ENCODE measurements at places on chromosomes 1 and 21.

DNA sequence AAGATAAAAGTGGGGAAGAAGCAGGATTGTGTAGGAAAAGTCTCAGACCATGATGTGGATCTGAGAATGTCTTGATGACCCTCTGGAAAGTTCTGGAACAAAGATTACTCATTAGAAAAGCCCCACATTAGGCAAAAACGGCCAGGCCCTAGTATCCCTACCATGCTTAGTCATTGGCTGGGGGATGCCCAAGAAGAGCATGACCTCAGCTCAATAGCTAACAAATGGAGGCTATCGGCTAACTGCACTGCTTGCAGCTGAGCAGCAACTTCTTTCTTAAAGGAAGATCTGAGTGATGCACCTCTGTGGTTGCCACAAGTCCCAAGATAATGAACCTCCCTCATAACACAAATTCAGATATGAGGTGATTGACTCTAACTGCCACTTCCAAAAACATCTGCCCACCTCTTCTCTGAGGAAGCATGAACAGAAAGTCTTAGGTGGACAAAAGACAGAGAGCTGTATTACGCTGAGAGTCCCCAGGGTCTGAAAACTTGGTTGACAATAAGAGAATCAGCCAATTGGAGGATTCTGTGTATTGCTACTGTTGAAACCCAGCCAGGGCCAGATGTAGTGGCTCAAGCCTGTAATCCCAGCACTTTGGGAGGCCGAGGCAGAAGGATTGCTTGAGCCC lies 64.6 kb upstream of the AK4 start:
- no peak for DNase-seq

GRCh38 chr1:55420929-55421716 lies 206.0 kb upstream of the USP24 start:
- DNase-seq: no peak

DNA sequence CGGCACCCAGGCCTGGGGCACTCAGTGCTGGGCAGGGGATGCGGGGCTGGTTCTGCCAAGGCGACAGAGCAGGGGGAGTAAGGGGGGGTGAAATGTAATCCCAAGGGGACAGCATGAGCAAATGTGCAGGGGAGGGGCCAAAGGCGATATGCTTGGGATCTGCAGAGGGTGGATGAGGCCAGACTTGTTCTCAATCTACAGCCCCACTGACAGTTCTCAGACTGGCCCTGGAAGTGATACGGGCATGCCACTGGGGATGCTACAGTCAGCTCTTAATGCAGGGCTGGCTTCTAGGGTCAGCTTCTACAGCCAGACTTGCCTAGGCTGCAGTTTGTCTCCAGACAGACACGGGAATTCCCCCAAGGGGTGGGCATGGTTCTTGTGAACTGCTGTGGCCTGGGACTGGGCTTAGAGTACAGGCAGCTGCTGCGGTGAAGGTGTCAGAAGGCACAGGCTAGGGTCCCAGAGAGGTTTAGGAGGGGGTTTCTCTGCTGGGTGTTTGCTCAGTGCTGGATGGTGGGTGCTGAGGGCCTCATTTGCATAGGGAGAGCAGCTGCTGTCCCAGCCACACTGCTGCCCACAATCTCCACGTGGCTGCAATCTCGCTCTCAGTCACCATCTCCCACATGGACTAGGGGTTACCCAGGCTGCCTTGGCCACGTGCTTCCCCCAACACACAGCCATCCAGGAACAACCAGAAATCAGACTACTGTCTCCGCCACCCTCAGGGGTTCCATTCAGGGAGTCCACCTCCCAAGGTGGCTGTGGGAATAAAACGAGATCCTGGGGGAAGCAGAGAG lies 190.1 kb downstream of the HIVEP3 start:
- no peak for DNase-seq

DNA sequence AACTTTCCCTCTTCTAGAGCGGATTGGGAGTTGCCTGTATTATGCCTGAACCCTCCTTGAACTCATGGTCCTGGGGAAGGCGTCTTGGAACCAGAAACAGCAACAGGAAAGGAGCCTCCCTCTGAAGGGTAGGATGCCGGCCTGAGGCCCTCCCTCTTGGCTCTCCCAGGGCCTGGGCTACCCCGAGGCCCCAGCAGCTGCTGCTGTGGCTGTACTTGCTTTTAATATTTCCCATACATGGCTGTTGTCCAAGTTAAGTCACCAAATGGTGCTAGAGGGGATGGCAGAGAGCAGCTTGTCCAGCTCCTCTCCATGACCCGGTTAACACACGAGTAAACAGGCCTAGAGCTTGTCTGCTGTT lies 10.5 kb downstream of the CHRNB2 start:
- no peak for DNase-seq

All from AG09319 (cell line).